CD4-positive, alpha-beta T cell treated with Interleukin-4 for 4 hours (primary cell): ENCODE measurements at places on chromosomes 11 and 22.

- DNase-seq = no peak
These were observed 120.6 kb downstream of the MICAL3 start for GRCh38 chr22:17903564-17904295.

- DNase-seq = no peak
These were observed 103.9 kb downstream of the ARL14EP start for GRCh38 chr11:30426781-30427180.

DNA sequence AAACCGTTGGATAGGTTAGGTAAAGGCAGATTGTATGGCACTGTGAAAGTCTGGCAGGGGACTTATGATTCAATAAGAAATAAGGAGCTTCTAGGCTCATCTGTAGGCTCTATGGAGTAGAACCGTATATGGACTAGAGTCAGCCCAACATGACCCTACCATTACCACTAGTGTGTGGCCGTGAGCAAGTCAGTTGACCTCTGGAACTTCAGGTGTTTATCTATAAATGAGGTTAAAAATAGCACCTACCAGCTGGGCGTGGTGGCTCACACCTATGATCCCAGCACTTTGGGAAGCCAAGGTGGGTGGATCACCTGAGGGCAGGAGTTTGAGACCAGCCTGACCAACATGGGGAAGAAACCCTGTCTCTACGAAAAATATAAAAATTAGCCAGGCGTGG lies 4.4 kb downstream of the HINFP start:
- DNase-seq = no peak

DNA sequence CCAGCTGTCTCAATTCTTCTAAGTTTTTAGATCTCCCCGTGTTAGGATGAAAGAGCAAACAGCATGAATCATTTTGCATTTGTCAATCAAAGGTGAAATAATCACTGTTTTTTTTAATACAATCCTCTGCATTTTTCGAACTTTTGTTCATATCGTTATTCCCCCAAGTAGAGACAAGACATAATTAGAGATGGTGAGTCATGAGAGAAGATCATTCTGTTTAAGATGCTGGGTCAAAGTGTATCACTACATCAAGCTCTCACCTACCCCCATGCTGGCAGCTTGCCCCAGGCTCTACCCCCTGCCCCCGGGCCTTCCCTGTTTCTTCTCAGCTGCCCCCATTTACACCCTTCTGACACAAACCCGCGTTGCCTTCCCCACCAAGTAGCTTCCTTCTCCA lies 30.5 kb upstream of the MYO18B start:
- no peak for DNase-seq

- DNase-seq = no peak
These were observed 3.0 kb downstream of the RDX start for GRCh38 chr11:110293389-110293788.

- DNase-seq = no peak
These were observed 12.7 kb downstream of the MRGPRF start for GRCh38 chr11:69000391-69000790.

GRCh38 chr11:102047305-102047924 lies at the start of gene CFAP300:
TSS of gene CFAP300 (plus strand) at chr11:102047437. CDS start at chr11:102047471, 34 bp downstream.
- peak; percentile 24 for DNase-seq

DNA sequence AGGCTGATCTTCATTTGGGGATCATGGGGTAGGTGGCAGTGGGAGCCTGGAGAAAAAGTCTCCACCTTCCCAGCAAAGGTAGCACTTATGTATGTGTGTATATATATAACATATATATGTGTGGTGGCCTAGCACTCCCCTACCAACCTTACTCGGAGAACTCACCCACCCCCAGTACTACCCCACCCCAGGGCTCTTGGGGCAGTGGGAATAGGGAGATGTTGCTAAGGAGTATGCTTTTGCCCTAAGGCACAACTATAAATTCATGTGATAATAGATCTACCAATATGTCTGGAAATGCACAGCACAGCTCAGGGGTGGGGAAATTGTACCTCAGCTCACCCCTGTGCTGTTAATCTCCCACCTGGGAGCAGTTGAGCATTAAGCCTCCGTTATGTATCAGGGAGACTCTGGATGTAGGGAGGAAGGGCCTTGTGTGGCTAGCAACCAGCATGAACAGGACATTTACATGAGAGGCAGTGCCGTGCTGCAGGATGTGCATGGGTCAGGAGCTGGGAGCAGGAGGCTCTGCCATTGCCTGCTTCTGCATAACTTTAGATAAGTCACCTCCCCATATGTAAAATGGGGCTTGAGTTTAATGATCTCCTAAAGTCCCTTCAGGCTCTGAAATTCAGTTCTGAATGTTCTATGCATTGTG lies 57.3 kb downstream of the C11orf91 start:
- no peak for DNase-seq

- no peak for DNase-seq
These were observed 548 bp downstream of the FDXACB1 start for GRCh38 chr11:111878385-111878848.

DNA sequence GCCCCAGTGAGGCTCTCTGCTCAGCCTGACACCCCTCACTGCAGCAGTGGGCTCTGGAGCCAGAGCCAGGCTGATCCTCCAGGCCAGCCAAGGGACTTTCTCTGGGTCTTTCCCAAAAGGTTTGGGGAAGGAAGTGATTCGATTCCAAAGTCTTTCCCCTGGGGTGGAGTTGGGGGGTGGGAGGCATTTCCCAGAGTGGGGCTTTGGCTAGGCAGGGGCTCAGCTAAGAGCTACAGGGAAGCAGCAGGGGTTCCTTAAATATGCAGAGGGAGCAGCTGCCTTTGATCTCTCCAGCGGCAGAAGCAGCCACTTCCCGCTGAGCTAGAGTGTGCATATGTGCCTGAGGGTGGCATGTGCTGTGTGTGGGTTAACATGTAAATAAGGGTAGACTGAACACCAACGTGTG lies 192.9 kb downstream of the INSC start:
- DNase-seq = no peak

GRCh38 chr11:131430473-131431208 lies 60.2 kb downstream of the NTM start:
- DNase-seq = no peak

DNA sequence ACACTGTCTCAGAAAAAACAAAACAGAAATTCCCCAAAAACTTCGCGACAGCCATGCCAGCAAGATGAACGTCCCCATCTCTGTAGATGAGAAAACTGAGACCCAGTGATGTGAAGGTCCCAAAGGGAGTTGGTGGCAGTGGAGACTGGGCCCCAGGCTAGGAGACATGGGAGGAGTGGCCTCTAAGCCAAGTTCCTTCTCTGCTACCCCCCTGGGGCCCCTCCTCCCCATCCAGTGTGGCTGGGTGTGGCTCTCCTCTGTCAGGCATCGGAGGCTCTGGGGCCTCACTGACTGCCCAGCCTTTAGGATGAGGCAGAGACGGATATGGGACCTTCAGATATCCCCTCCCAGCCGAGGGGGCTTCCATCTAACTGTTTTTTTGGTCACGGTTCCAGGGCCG lies 9.8 kb downstream of the RELT start:
- DNase-seq = no peak

GRCh38 chr11:31812383-31813381 lies 1.6 kb upstream of the PAX6 start:
- DNase-seq = no peak

DNA sequence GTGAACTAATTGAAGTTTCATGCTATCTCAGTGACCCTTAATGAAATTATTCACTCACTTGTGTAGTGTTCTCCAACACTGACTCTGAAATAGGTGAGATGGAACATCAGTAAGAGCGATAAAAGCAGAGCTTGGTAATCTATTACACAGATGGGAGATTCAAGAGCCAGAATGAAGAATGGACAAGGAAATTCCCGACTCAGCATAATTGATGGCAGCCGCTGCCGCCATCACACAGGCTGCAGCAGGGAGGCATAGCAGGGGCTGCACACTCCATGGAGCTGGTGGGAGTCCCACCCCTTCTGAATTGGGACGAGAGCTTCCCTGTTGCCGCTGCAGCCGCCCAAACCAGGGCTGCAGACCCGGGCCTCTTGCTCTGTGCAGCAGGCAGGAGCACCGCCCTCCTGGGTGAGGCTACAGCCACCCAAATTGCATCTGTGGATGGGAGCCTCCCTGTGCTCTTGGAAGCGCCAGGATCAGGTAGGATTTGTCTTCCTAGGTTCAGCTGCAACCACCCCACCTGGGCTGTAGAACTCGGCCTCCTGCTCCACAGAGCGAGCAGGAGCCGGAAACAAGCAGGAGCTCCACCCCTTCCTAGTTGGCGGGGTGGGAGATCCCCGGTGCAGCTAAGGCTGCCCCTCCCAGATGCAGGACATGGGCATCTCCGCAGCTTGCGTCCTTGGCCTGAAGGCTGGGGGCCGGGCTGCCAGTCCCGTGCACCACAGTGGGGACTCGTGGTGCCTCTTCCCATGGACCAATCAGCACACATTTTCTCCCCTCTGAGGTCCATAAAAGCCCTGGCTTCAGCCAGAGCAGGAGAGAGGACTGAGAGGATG lies 535.1 kb upstream of the LUZP2 start:
- no peak for DNase-seq

- no peak for DNase-seq
These were observed 7.6 kb downstream of the KCNQ1OT1 start for GRCh38 chr11:2691991-2692875.
